ENCODE measurements at places on chromosomes 3 and 15.

GRCh38 chr3:152658977-152659720 is 175.8 kb upstream of the P2RY1 start:
- DNase-seq, result no peak

- no peak for DNase-seq
These were observed 12.6 kb downstream of the KPNA1 start for GRCh38 chr3:122502139-122502538.

DNA sequence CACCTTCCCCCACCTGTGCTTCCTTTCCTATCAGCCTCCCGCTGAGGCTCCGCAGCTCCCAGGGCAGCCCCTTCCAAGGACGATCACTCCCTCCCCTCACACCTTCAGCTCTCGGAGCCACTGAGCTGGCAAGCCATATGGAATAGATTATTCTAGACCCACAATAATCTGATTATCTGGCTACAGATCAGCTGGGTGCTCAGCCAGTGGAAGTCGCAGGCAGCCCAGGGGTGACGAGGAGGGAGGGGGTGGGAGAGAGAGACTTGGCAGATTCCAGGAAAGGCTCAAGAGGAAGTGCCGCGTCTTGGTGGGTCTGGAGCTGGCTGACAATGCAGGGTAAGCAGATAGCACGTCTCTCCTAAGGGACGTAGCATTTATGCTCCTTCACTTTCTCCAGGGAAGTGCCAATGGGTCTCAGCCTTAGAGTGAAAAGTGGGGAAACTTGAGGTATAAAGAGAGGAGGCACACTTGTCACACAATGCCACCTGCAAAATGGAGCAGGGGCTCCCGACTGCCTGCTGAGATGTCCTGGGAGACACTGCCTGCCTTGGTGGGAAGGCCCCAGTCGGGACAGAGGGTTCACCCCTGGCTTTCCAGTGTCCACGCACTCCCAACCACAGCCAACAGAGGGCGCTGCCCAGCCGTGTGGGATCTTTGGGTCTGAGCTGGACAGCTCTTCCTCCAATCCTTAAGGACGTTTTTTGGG is 9.4 kb upstream of the MESP1 start:
- DNase-seq, result peak; percentile 40

DNA sequence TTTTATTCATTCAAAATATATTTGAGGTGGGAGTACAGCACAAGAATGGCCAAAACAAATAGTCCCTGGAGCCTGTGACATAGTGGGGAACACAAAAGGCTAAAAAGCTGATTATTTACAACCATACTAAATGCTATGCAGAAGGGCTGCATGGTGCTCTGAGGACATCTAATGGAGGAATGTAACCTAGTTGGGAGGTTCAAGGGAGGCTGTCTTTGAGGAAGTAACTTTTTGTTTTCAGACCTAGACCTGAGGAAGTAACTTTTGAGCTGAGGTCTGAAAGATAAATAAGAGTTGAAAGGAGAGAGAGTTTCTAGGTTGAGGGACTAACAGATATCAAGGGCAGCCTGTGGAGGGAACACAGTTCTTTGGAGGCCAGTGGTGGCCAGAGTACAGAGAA is 34.8 kb upstream of the RASA2 start:
- no peak for DNase-seq

DNA sequence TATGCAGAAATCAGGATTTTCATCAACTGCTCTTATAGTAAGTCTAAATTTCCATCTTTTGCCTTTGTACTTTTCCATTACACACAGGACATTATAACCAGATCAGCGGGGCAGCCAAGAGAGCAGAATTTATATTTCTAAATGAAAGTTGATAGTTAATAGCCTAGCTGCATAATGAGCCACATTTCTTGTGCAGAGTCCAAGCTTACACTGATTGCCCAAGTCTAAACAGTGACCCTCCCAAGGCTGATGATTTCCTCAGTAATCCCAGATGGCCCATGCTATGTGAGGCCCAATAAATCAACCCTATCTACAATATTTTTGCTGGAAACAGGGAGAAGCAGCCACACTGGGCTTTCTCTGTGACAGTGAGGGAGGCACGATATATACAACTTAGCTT is 475.8 kb upstream of the KCNMB2 start:
- no peak for DNase-seq

DNA sequence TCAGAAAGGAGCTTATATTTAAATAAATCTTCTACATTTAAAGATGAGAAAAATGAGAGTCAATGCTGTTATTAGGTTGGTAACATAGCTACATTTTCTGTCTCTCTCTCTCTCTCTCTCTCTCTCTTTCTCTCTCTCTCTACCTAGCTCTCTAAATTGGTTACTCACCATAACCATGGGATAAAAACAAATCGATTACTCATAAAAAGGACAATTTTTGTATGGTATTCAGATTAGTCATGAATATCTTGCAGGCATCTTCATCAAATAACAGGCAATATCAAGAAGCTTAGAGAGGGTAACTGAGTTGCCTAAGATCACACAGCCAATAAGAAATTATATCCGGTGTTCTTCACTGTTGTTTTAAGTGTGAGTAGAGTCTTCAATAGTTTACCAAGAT is 81.8 kb upstream of the ALCAM start:
- DNase-seq, result no peak

GRCh38 chr3:42421818-42422796 is 11.7 kb upstream of the LYZL4 start:
- DNase-seq, result no peak

DNA sequence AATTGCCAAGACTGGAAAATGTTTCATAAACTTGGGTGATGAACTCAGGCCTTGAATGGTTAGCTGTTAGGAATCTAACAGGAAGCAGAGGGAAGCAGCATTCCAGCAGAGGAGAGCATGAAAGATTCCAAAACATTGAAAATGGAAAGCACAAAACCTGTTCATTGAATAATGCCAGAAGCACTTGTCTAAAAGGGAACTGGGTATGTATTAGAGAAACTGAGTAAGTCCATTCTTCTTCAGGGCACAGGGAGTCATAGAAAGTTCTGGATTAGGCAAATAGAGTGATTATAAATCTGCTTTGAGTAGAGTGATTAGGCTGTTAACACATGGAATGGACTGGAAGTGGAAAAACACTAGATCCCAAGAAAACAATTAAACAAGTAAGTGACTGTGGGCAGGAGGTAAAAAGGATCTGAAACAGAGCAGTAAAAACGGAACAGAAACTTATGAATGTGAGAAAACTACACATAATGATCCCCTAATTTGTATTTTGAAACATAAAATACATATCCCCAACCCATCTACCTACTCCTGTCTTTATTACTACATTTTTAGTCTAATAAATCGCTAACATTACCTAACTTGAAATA is 343.4 kb downstream of the TBC1D5 start:
- no peak for DNase-seq

- no peak for DNase-seq
These were observed 35.6 kb upstream of the FGF7 start for GRCh38 chr15:49387471-49387870.

GRCh38 chr3:194738254-194739093 is 52.8 kb downstream of the FAM43A start:
- no peak for DNase-seq

DNA sequence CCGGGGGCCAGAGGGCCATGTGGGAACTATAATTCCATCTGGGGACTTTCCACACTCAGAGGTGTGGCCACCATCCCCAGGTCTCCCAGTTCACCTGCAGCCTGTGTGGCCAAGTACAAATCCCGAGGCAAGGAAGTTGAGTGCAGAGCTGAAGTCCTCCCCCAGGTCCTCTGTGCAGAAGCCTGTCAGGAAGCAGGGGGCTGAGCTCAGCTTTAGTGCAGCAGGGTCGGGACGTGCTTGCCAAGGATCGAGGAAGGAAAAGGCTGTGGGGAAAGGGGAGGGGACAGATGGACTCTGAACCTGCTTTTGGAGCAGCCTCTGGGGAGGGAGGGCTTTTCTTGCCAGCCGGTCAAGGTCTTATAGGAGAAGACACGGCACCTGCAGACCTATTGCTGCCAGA is 67.7 kb downstream of the CHRNA7 start:
- no peak for DNase-seq

GRCh38 chr3:129412542-129413198 is 15.8 kb downstream of the EFCAB12 start:
- no peak for DNase-seq

DNA sequence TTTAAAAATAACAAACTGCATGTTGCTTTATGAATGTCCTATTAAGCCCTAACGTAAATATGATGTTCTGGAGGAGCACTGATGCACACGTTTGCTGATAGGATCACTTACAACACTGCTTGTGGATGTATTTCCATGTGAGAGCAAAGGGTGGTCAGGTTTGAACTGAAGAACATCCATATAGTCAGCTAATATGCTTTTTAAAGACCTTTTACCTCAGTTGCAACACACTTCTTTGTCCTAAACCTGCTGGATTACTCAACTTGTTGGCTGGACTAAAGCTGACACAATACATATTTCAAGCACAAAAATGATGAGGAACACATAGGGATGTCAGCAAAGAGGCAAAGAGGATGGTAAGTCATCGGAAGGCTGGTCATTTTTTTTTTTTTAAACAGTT is 186.6 kb downstream of the TIGIT start:
- DNase-seq, result no peak

DNA sequence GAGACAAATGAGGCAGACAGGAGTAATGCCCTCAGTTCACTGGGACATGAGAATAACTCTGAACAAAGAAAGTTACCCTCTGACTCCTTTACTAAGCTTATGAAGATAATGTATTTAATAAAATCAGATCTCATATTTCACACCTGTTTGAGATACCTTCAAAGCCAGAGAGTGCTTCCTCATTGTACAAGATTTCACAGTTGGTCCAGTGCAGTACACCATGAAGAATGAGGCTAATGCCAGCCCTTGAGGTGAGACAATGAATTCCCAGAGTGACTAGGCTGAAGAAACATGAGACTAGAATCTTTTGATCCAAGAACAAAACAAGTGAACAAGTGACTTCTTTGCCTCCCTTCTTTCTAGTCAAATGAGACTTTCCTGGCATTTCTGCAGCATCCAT is 1133.8 kb downstream of the TUSC7 start:
- no peak for DNase-seq

GRCh38 chr15:51620641-51621040 is 1.9 kb downstream of the DMXL2 start:
- DNase-seq, result no peak

DNA sequence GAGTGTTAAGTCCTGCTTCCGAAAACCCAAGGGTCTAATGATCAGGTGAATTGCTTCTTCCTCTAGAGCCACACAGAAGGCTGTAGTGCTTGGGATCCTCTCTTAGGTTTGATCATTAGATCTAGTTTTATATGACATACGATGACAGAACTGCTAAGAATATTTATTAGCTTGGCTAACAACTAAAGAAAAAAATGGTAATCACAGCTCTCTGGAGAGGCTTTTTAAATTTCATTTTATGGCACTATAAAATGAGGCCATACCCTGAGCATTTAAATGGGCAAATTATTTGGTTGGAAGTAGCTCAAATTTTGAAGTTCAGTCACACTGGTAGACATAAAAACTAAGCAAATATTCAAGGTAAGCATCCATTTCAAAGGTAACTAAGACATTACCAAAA is 482.5 kb upstream of the WNT5A start:
- DNase-seq, result no peak

DNA sequence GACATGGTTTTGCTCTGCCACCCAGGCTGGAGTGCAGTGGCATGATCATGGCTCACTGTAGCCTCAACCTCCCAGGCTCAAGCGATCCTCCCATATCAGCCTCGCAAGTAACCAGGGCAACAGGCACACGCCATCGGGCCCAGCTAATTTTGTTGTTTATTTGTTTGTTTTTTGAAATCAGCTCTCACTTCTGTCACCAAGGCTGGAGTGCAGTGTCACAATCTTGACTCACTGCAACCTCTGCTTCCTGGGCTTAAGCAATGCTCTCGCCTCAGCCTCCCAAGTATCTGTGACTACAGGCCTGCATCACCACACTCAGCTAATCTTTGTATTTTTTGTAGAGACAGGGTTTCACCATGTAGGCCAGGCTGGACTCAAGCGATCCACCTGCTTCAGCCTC is 26.3 kb upstream of the PLCH1 start:
- DNase-seq, result no peak

DNA sequence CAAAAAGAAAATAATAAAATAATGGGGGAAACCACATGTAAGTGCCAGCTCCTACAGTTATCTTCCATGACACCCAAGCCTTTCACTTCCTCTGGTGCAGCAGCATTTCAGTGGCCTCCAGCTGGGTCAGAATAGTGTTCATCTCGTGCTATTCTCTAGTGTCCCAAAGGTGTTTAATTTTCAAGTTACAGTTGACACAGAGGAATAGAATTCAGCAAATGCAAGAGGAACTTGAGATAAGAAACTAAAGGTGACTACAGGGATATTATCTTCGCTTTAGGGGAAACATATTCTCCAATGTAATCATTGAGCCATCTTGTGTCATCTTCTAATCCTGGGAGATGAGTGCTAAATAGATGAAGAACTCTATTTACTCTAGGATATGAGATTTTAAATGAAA is 212.8 kb downstream of the EPHA3 start:
- no peak for DNase-seq

- no peak for DNase-seq
These were observed 140.3 kb downstream of the TBC1D5 start for GRCh38 chr3:17602126-17602525.

DNA sequence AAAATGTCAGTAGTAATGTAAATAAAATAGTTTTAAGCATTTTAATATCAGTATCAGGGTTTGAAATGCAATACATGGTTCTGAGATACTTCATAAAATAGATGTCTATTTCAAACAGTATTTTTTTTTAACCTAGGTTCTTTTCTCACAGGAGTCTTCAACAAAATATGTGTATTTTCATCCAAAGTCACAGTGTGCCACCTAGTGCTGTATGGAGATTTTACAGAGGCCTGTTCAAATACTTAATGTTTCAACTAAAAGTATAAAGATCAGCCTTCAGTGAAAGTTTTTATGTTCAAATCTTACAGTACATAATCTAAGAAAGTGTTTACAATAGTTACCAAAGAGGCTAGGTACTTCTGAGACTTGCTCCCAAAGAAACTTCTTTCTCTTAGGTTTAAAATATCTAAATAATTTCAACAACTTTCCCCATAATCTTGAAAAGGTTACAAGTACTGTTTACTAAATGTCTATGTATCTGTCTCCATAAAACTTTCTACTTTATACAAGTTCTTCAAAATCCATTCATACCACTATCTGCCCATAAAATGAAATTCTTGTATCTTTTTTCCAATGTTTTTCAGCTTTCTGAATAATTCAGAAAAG is 38.3 kb downstream of the SCAPER start:
- DNase-seq, result no peak

- no peak for DNase-seq
These were observed 54.4 kb downstream of the CNTN4 start for GRCh38 chr3:2153053-2153452.
